Stimulated activated naive CD8-positive, alpha-beta T cell treated with anti-CD3 and anti-CD28 coated beads, Interleukin-15, Interleukin-2, amounts not matched to agents 100 U/mL and 50 U/mL, for 24 hours (primary cell): ENCODE measurements at places on chromosomes 6 and 20.

- no peak for DNase-seq
Observed at GRCh38 chr6:96878143-96878542, 19.5 kb downstream of the NDUFAF4 start.

- no peak for DNase-seq
Observed at GRCh38 chr6:128028183-128028582, 127.3 kb upstream of the THEMIS start.

- no peak for DNase-seq
Observed at GRCh38 chr6:4727217-4727616, 49.0 kb upstream of the CDYL start.

- DNase-seq: no peak
Observed at GRCh38 chr20:41249411-41250281, 67.9 kb downstream of the ZHX3 start.

DNA sequence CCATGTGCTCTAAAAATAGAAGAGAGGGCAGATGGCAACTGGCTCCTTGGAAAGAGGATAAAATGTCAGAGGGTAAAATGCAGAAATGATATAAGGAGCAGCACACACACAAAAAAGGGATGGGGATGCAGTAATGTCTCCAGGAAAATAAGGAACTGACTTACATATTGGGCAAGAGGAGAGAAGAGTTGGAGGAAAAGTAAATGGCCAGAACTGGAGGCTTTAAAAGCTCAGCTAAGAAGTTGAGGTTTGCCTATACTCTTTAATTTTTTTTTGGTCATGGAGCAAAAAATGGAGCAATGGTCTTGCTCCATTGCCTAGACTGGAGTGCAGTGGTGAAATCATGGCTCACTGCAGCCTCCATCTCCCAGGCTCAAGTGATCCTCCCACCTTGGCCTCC is 93.7 kb downstream of the SULF2 start:
- DNase-seq: no peak
